ENCODE measurements at places on chromosomes 13 and 19.

DNA sequence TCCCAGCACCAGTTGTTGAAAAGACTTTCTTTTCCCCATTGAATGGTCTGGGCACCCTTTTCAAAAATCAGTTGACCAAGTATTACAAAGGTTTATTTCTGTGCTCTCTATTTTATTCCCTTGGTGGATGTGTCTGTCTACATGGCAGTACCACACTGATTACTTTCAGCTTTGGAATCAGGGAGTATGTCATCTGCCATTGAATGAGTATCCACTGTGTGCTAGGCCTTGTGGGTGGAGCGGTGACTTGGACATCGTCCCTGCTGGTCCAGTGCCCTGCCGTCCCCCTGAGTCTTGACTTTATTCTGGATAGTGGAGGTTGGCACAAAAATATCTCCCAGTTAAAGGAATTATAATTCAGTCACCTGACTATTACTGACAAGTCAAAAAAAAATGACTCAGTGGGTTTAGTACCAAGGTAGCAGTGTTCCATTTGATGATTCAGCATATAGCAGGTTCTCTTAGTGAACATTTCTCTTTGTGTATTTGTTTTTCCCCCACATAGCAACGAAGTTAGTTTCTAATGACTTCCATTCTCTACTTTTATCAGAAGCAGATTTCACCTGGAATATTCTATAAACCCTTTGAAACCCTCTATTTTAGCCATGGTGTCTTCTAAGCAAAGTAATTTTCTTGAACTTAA, 3.9 kb downstream of the UPF3A start:
- no peak for DNase-seq

DNA sequence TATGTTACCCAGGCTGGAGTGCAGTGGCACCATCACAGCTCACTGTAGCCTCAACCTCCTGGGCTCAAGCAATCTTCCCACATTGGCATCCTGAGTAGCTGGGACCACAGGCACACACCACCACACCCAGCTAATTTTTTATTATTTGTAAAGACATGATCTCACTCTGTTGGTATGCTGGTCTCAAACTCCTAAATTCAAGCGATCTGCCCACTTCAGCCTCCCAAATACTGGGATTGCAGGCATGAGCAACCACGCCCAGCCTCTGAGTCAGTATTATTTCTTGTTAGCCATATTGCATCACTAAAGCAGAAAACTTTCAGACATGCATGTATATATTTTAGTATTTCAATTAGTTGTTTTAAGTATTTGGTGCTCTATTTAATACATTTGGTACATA, 376.4 kb downstream of the GPC6 start:
- no peak for DNase-seq

DNA sequence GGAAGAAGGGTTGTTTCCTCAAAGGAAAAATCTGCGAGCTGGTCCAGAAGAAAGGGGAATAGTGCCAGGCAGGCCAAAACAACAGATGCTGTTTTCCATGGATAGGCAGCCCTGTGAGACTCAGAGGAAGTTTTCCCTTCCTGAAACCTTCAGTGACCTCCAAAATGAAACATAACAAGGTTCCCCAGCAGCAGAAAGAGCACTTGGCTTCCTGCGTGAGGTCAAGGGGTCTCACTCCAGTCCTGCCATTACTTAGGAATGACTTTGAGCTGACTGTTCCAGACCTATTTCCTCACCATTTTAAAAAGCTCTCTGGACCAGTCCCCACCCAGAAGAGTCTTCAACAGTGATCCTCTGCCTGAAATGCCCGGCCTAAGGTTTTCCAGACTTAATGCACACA, 104.6 kb upstream of the IPO5 start:
- DNase-seq, result no peak

- DNase-seq, result no peak
These were observed 38.6 kb upstream of the RNF17 start for GRCh38 chr13:24725379-24725778.

GRCh38 chr19:38851622-38852230, 1.9 kb upstream of the HNRNPL start:
- DNase-seq, result peak; percentile 92

- DNase-seq, result no peak
These were observed 19.2 kb downstream of the EPN1 start for GRCh38 chr19:55694241-55694655.

GRCh38 chr13:108033800-108034707, 181.3 kb downstream of the LIG4 start:
- no peak for DNase-seq

- no peak for DNase-seq
These were observed 257.1 kb downstream of the MTUS2 start for GRCh38 chr13:29077051-29077813.

DNA sequence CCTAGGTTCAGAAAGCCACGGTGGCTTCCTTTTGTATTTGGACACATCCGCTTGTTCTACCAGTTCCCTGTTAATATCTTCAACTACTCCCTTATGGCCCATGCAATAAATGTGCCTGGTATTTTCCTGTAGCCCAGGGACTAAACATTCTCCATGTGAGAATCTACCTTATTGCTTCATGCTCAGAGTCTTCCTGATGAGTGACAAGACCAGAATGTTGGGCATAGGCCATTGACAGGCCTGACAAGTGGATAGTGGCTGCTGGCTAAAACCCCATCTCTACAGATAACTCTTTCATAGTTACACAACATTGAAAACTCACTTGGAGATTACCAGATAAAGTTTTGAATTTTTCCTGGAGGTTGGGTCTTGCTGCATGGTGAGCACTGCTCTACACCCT, 449.9 kb downstream of the HS6ST3 start:
- no peak for DNase-seq

- no peak for DNase-seq
These were observed 157.2 kb upstream of the OBI1 start for GRCh38 chr13:78816154-78816553.

GRCh38 chr13:99731747-99732146, 230.5 kb downstream of the TM9SF2 start:
- no peak for DNase-seq

- DNase-seq, result no peak
These were observed 1.2 kb upstream of the FBXL3 start for GRCh38 chr13:77028202-77028601.

DNA sequence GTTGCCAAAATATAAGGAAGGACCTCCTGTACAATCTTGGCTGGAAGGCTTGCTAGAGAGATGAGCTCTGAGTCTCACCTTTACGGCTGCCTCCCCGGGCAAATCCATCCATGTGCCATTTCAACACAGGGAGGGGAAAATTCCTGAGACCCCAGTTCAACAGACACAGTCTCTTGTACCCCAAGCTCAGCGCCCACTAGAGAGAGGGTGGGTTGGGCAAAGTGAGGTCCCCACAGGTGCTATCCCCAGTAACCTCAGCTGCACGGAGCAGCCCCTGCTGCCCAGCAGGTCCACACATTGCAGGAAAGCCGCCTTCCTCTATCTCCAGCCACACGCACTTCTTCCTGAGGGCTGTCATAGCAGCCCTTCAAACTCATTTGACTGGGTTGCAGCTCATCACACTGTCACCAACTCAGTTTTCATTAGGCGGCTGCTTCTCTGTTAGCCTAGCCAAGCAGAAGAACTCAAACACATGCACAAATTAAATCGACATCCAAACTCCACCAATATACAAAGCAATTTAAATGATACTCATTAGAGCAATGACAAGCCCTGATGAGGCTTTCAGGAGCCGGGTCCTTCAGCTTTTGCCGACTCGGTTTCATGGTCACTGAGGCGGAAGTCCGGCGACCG, 80.4 kb downstream of the TSHZ3 start:
- no peak for DNase-seq

DNA sequence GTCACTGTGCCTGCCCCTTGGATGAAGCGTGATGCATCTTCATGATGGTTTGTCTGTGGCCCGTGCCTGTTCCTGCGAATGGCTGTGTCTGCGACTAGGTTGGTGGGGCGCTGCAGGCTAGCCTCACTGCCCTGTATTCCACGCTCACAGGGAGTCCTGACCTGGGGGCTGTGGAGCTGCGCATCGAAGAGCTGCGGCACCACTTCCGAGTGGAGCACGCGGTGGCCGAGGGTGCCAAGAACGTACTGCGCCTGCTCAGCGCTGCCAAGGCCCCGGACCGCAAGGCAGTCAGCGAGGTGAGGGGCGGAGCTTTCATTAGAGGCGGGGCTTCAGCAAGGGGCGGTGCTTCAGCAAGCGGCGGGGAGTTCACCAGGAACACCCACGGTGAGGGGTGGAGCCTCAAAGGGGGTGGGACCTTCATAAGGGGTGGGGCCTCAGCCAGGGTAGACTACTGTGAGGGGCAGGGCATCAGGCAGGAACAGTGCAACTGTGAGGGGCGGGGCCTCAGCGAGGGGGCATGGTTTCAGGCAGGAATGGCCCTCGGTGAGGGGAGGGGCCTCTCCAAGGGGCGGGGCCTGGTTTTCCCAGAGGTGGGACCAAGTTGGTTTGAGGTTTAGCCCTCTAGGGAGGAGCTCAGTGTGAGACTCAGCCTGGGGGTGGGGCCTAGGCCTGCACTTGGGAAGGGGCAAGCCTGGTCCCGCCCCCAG, 17.2 kb downstream of the PKN1 start:
- DNase-seq, result no peak

DNA sequence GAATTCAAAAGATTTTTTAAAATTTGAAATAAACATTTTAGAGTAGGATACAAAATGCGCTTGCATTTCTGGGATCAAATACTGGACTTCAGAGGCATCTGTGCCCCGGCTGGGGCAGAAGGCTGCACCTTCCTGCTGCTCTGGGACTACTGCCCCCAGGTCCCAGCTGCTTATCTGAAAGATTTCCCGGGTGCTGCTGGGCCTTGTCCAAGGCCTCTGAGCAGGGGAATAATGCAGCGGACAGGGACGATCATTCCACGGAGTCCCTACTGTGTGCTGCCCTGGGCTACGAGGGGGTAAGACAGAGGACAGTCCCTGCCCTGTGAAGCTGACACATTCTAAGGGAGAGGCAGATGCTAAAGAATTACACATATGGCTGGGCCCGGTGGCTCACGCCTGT, 33.1 kb upstream of the NCCRP1 start:
- DNase-seq, result no peak

DNA sequence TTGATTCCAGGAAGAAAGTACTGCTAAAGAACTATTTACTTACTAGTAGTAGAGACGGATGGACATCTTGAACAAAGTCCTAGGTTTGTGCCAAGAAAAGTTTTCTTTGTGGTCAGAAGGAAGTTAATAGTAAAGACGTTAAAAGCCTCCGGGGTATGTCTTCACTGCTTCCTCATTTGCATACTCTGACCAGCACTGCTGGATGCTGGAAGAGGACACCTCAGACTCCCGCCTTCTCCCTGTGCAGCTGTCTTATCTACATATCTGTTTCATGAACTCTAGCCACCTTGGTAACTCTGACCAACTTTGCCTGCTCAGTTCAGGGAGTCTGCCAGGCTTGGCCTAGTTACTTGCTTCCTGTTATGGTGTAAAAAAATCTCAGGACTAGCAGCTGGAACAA, 1109.1 kb upstream of the MIR17HG start:
- no peak for DNase-seq

- DNase-seq, result no peak
These were observed 22.8 kb downstream of the SYDE1 start for GRCh38 chr19:15129856-15130585.

GRCh38 chr13:67023130-67023876, 206.8 kb downstream of the PCDH9 start:
- DNase-seq, result no peak

DNA sequence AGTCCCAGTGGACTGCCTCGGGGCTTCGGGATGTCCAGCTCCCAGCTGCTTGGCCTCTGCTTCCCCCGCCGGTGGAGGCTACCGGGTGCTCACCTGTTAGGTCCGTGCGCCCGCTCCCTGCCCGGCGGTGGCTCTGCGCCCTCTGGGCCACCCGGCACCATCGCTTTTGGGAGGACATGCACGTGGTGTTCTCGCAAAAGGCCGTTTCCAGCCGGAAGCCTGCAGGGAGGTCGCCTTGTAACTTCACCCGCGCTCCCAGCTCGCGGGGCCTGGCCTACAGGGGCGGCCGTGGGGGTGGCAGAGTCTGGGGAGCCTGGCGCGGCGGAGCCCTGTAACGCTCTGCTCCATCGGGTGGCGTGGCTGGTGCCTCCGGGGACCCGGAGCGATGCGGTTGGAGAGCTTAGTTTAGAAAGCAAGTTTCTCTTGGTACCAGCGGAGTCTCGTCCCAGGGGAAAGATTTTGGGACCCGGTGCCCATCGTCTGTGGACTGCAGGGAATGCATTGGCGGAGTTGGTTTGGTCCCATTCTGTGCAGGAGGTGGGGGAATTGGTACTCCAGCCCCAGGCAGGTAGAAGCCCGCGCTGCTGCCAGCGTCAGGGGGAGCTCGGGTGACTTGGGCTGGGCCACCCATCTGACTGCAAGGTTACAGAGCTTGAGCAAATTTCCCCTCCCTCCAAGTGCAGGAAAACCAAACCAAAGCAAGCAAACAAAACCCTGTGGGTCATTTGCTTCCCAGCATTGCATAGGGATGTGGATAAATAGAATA, 673 bp downstream of the SPATA13 start:
- peak; percentile 30 for DNase-seq

DNA sequence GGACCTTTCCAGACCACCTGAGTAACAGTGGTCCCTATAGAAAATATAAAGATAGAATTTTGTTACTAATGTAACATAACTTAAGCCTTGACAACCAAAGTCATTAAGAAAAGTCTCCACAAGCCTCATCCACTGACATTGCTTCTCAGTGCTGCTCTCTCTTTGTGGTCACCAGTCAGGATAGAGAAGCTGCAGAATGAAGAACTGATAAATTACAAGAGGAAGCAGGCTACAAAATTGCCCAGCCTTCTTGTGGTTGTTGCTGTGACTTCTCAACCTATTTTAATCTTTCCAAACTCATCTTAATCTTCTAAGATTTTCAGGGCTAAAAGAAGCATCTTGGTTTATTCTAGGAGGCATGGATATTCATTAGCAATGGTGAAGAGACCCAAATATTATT, 343.8 kb downstream of the MZT1 start:
- DNase-seq, result no peak

GRCh38 chr19:49065905-49066512, 1.4 kb upstream of the NTF4 start:
- no peak for DNase-seq

- DNase-seq, result no peak
These were observed 30.5 kb downstream of the ZNF701 start for GRCh38 chr19:52600639-52601024.

DNA sequence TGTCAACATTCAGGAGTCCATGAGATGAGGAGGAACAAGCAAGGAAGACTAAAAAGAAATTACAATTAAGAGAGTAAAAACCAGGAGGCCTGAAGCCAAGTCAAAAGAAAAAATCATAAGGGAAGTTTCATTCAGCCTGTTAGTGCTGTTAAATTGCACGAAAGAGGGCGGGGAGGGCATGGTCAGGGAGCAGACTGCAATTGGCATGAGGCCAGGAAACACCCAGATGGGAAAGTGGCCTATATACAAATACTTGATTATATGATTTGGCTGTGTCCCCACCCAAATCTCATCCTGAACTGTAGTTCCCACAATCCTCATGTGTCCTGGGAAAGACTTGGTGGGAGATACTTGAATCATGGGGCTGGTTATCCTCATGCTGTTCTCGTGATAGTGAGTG, 43.9 kb downstream of the TNFSF13B start:
- no peak for DNase-seq

- no peak for DNase-seq
These were observed 1.7 kb downstream of the SLC7A1 start for GRCh38 chr13:29593605-29594297.

Data from GM19239 (cell line).